ENCODE measurements at places on chromosomes 2 and 18.

DNA sequence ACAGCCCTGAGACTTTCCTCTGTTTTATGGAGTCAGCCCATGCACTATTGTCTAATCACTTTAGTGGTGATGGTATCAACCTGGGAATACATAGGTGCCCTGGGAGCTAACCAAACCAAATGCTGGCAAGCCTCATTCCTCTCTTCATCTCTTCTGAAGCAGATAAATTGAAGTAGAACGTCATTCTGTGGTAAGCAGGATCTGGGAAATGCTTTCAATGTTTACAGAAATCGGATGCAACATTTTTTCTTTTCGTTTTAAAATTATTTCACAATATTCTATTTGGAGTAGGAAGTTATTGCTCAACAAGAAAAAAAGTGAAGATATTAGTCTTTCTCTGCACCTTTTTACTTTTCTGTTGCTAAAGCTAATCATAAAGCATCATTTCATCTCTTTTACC is 114.2 kb downstream of the RBMS1 start:
- DNase-seq: no peak

GRCh38 chr2:218927876-218928275 is 31.6 kb upstream of the CDK5R2 start:
- DNase-seq: no peak

- DNase-seq: no peak
Measured at GRCh38 chr18:69996951-69997798, 49.5 kb upstream of the CD226 start.

DNA sequence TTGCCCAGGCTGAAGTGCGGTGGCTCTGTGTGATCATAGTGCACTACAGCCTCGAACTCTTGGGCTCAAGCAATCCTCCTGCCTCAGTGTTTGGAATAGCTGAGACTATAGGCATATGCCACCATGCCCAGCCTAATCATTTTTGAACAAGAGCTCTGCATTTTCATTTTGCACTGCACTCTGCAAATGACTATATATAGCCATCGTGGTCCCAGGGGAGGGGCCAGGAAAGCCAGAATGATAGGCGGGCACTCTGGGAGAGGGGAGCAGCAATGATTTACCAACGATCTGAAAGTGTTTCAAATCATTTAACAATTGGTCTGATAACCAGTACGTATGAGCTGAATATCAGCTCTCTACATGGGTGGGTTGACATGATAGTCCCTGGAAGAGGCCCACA is 22.3 kb upstream of the ST3GAL5 start:
- DNase-seq: no peak

GRCh38 chr2:179355881-179356280 is 91.2 kb upstream of the SESTD1 start:
- DNase-seq: no peak

GRCh38 chr18:80200171-80200931 is 47.0 kb downstream of the PARD6G start:
- DNase-seq: no peak

DNA sequence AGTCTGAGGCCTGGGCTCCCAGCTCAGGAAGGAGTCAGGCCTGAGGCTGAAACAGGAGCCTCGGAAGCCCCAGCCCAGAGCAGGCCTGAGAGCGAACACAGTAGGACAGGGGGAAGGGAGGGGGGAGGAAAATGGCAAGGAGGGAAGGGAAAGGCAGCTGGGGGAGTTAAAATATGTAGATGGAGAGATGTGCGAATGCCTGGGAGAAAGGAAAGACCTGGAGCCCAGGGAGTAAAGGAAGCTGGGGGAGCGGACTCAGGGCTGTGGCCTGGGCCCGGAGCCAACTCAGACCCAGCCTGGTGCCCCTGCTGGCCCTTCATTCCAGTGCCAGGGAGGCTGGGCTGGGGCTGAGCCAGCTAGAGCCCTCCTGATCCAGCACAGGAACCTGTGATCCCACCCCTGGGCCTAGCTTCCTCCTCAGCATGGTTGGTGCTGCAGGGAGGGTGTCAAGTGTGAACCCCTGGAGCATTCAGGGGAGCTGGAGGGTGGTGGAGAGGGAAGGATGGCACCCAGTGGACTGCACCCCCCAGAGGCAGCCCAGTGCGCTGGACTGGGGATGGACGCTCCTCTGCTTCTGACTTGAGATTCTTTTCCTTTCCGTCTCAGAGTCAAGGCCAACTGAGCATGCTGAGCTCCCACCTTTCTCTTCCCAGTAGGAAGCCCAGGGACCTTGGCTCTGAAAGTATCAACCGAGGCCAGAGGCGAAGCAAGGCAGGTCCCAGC is 46.3 kb downstream of the EMX1 start:
- peak; percentile 82 for DNase-seq

GRCh38 chr2:166417669-166418068 is 41.9 kb upstream of the SCN9A start:
- peak; percentile 4 for DNase-seq

DNA sequence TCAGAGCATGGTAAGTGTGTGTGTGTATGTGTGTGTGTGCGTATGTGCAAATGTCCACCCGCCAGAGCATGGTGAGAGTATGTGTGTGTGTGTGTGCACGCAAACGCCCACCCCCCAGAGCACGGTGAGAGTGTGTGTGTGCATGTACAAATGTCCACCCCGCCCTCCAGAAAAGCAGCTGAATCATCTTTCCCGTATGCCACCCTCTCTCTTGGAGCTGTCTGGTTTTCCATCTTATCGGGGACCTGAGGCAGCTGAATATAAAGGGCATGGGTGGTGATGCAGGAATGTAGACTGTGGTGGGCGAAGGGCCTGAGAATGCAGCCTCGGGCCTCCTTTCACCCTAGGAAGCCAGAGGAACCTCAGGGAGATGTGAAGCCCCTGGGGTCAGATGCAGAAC is 66.9 kb downstream of the COPS7B start:
- DNase-seq: no peak

GRCh38 chr2:39686456-39686855 is 20.7 kb downstream of the TMEM178A start:
- no peak for DNase-seq

- DNase-seq: no peak
Measured at GRCh38 chr2:64819774-64820688, 166.3 kb upstream of the SERTAD2 start.

DNA sequence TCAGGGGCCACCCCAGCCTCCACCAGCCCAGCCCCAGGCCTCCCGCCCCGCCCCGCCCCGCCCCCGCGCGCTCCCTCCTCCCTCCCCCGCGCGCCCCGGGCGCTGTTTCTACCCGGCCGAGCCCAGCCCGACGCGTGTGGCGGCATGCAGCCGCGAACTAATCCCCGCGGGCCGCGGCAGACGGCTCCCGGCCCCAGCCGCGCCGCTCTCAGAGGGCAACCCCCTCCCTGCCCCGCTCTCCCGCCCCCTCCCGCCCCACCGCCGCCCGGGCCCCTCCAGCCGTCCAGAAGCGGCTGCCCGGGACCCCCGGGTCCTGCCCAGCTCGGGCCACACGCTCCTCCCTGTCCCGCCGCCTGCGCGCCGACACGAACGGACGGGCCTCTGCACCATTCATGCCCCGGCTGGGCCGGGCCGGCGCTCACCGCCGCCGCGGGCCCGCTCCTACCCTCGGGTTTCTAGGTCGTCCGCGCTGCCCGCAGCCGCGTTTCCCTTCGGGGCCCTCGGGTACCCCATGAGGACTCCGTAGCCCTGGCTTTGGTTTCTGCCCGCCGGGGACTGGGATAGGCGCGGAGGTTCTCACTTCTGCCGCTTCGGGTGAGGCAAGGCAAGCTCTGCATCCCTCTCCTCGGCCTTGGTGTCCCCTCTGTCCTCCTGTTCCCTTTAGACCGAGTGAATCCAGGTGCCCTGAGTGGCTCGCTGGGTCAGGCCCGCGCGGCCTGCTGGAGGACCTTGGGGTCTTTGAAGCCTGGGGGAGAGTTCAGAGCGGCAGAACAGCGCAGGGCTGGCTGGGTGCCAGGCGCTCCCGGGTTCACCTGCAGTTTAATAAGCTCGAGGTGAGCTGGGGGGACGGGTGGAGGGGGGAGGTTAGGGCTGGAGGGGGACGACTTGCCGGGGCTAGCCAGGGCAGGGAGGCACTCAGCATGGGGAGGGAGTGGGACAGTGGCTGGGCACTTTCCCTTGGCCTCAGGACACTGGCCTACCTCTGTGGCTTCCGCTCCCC is 3.1 kb downstream of the WNT10A start:
- DNase-seq: peak; percentile 57

DNA sequence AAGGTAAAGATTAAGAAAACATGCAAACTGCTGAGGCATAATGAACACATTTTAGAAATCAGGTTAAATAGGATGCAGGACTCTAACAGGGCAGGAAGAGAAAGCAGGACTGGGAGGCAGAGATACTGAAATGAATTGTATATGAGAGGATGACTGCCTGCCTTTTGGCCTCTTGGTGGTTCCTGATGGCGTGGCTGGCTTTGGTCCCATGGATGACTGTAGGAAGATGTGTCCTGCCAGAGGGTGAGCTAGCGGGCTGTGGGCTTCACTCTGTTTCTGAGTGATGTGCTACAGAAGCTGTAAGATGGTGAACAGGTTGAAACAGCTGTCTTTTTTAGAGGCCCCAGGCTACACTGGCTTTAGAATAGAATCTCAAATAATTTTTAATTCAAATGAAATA is 517.0 kb downstream of the SLC4A3 start:
- no peak for DNase-seq
